ENCODE measurements at places on chromosomes 7 and 10.
A peak's percentile ranks its signal among the peaks of the same experiment; 100 is the strongest.

DNA sequence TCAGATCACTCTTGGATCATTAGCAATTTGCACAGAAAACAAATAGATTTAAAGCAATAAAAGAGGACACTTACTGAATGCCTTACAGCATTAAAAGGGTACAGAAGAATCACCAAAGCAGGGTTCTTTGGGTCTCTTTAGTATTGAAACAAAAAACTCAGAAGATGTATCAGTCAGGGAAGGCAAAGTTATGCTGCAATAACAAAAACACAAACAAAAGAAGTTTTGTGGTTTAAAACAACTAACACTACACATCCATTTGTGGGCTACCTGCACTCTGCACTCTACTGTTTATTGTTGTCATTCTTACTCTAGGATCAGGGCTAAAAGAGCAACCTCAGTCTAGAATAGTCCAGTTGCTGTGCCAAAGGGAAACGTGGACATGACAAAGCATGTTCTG lies 216.4 kb downstream of the GPAM start:
- DNase-seq, result no peak

GRCh38 chr10:133124357-133125211 lies 35.4 kb upstream of the KNDC1 start:
- peak; percentile 12 for DNase-seq

- no peak for DNase-seq
Measured at GRCh38 chr7:96675548-96675947, 34.1 kb downstream of the SEM1 start.

- peak; percentile 57 for DNase-seq
Measured at GRCh38 chr7:136009488-136010079, 32.4 kb upstream of the MTPN start.

- no peak for DNase-seq
Measured at GRCh38 chr7:158309868-158310763, 277.5 kb downstream of the PTPRN2 start.

DNA sequence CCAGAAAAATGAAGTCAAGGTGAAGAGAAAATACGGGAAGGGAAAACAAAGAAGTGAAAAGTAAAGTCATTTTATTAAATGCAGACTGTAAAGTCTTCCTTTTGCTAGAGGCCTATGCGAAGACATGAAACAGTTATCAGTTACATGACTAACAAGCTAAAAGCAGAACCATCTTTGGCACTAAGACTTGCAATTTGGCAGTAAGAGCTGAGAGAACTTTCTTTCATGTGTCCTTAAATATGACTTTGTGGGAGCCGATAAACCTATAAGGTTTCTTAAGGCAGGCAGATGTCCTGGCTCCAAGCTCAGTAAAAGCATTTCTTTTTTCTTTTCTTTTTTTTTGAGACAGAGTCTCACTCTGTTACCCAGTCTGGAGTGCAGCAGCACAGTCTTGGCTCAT lies 10.4 kb downstream of the ANLN start:
- DNase-seq, result no peak

- no peak for DNase-seq
Measured at GRCh38 chr7:65449505-65449852, 75.8 kb downstream of the ZNF92 start.

DNA sequence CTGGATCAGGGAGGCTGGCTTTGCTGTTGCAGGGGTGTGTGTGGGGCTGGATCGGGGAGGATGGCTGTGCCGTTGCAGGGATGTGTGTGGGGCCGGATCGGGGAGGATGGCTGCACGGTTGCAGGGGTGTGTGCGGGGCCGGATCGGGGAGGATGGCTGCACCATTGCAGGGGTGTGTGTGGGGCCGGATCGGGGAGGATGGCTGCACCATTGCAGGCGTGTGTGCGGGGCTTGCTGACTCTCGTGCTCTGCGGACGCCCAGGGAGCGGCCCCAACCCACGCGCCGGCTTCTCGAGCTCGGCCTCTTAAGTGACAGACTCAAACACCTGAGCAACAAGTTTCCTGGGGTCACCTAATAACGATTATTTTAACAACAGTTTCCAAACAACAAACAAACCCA lies 518.2 kb downstream of the DNAJB6 start:
- no peak for DNase-seq

GRCh38 chr7:9978106-9979064 lies 995.3 kb upstream of the PHF14 start:
- DNase-seq, result no peak

GRCh38 chr7:121084256-121084655 lies 95.7 kb downstream of the CPED1 start:
- no peak for DNase-seq

DNA sequence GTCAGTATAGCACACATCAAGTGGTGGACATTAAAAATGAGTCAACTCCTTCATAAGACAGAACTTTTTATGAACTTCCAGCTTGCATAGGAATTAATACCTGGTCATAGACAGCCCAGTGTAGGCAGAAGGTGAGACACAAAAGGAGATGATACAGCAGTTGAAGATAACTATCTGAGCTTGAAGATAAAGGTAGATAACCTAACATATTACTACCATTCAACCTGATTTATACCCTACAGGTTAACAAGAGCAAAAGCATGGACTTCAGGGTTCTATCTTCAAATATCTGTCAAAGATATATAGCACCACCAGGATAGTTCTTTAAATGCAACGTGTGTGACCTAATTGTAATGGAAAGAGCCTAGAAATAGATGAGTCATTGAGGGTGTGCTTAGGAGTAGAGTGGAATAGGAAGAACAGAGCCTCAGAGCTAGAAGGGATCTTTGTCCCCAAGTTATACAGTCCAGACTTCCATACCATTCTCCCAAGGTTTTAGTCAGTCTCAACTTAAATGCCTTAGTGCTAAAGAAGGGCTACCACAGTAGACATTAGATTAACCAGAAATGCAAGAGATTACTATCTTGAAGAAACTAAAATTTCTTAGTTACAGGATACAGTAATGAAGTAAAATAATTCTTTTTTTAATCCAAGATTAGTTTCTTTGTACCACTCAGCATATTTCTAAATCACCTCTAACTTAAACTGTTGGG lies 9.2 kb downstream of the ZNF800 start:
- DNase-seq, result peak; percentile 7

DNA sequence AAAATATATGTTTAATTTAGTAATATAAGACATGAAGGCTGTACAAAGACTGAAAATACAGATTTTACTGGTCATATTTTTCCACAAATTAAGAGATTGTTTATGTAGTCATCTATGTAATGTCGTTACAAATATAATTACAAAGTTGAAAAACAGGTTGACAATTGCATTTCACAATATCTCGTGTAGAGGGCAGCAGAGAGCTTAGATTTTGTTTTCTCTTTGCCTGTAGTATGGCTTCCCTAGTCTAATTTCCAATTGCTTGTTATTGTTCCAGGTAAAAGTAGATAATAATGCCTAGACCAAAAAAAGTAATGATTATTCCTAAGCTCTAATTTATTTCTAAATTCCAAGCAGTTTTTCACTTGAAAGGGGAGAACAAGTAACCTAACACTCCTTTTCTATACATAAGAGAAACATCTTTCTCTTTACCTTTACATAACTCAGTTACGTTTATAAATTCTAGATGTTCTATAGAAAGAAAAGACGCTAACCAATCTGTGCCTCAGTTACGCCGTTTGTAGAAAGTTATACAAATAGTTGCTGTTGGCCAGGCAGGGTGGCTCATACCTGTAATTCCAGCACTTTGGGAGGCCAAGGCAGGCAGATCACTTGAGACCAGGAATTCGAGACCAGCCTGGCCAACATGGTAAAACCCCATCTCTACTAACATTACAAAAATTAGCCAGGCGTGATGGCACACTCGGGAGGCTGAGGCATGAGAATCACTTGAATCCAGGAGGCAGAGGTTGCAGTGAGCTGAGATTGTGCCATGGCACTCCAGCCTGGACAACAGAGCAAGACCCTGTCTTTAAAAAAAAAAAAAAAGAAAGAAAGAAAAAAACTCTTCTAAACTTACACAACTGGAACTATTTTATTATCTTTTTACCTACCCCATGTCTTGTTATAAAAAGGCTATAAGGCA lies 30.0 kb downstream of the NET1 start:
- DNase-seq, result peak; percentile 49

DNA sequence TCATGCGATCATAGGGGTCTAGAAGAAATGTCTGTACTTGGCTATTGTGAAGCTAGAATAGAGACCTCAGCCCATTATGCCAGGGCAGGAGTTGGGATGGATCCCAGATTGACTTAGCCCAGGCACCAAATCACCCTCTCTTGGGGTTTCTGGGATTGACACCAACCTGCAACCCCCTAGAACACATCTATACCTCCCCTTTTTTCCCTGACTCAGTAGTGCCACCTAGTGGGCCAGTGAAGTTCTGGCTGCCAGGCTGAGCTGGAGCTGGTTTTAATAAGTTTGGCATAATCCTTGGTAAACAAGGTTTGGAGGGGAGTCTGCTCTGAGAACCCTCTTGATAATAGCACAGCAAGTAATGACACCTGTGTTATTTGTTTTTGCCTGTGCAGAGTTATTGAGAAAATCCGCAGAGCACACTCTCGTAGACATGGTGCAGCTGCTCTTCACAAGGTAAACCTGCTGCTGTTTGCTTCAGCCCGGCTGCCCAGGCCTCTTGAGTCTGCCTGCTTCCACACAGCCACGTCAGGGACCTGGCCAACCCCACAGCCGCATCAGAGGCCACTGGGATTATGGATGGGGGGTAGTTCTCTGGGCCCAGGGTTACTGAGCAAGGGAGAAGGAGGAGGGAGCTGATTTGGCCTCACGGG lies 43.3 kb upstream of the NFKB2 start:
- peak; percentile 70 for DNase-seq

- DNase-seq, result no peak
Measured at GRCh38 chr10:74344306-74344705, 193.3 kb downstream of the ADK start.

DNA sequence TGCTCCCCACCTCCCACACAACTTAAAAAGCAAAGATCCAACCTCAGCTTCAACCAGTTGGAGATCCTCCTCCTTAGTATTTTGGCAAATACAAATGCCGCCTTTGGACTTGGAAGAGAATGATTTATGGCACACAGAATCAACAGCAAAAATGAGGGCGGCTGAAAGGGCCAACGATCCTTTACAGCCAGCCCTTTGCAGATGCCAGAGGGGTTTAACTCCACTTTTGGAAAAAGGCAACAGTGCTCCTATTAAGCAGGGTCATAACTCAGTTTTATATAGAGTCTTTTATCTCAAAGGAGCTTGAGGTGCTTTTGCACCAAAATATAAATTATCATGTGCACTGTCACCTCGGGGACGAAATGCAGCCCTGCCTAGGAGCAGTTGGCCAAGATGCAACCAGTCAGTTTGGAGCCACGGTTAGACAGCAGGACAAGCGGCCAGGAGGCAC lies 56.7 kb upstream of the JCAD start:
- DNase-seq, result no peak

- DNase-seq, result peak; percentile 7
Measured at GRCh38 chr7:134044682-134045081, 82.5 kb upstream of the LRGUK start.

- no peak for DNase-seq
Measured at GRCh38 chr7:2499719-2500430, 19.7 kb upstream of the LFNG start.

DNA sequence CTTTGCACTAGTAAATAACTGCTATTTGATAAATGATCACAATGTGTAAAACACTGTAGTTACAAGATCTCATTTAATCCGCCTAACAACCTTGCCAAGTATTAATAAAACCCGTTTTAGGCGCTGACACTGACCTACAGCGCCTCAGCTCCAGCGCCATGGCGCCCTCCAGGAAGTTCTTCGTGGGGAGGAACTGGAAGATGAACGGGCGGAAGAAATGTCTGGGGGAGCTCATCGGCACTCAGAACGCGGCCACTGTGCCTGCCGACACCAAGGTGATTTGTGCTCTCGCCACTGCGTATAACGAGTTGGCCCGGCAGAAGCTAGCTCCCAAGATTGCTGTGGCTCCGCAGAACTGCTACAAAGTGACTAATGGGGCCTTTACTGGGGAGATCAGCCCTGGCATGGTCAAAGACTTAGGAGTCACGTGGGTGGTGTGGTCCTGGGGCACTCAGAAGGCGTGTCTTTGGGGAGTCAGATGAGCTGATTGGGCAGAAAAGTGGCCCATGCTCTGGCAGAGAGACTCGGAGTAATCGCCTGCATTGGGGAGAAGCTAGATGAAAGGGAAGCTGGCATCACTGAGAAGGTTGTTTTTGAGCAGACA lies 1.1 kb upstream of the TNPO3 start:
- no peak for DNase-seq

- DNase-seq, result no peak
Measured at GRCh38 chr10:14089556-14090292, 241.0 kb downstream of the FRMD4A start.

DNA sequence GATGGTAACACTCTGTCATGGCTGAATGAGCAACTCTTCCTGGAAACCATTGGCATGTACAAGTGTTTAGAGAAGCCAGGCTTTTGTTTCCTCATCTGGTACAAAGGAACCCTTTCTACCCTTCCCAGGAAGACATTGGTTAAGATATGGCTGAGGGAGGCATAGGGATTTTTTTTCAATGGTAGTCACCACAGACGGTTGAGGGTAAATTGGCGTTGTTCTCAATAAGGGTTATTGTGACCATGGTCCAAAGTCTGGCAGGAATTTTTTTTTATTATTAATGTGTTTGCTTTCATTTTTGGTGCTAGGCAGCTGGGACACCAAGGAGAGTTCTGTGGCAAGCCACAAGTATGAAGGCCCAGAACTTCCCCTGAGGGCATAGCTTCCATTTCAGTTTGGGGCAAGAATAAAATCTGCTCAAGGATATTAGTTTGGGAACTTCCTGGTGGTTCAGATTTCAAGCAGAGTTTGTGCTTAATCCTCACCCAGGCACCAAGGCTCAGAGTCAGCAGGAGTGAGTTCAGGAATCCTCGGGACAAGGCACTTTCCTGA lies at the start of gene PLEKHS1:
Gene PLEKHS1, plus strand, starts transcription at position 502 of the 552 bp plus-strand sequence. CDS start 3,596 bp downstream, outside the sequence.
- DNase-seq, result peak; percentile 46

DNA sequence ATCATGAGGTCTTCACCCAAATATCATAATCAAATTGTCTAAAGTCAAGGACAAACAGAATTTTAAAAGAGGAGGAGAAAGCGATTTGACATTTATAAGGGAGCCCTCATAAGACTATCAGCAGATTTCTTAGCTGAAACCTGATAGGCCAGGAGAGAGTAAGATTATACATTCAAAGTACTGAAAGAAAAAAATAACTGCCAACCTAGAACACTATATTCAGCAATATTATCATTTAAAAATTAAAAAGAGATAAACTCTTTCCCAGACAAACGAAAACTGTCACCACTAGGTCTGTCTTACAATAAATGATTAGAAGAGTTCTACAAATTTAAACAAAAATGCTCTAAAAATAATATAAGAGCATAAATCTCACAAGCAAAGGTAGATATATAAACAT lies 154.1 kb upstream of the TMEM106B start:
- DNase-seq, result no peak

GRCh38 chr10:32621969-32622368 lies 176.0 kb downstream of the CCDC7 start:
- DNase-seq, result no peak

GRCh38 chr10:22634093-22634492 lies 80.3 kb downstream of the PIP4K2A start:
- DNase-seq, result no peak

DNA sequence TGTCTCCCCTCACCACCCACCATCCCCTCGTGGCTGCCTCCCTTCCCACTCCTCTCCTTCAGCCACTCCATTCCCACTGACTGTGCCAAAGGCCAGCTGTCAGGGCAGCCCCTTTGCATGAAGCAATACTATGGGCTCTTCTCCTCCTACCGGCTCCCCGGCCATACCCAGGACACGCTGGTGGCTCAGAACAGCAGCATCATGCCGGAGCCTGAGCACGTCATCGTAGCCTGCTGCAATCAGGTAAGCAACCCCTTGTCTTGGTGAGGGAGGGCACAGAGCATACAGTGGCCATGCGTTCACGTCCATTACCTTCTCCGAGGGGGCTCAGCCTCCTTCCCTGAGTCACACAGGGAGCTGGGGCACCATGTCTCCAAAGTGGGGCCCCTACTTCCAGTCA lies 11.6 kb downstream of the CHAT start:
- DNase-seq, result no peak

GRCh38 chr7:117401293-117402002 lies 25.8 kb downstream of the ASZ1 start:
- peak; percentile 13 for DNase-seq

All from fibroblast of skin of scalp (primary cell).